HEK293T (cell line): ENCODE measurements at places on chromosomes 11 and 22.

GRCh38 chr11:128582496-128583366, 4.6 kb downstream of the ETS1 start:
- DNase-seq, result no peak

- no peak for DNase-seq
These were observed 181.9 kb downstream of the CTTN start for GRCh38 chr11:70580036-70580805.

- no peak for DNase-seq
These were observed 1071.4 kb downstream of the JRKL start for GRCh38 chr11:97461044-97461880.

DNA sequence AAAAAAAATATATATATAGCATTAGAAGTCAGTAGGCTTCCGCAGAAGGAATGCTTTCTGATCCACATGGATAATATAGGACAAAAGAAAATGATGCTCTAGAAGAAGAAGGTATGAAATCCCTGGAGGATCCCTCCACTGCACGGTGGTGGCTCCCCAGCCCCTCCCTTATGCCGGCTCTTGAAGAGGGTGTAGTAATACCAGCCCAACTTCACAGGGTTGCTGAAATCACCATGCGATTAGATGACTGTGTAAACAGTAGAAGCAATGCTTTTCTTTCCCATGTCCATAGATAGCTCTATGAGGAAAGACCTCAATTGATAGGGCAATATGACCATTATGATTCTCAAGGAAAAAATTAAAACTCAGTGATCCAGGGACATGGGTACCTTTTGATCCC, 3.2 kb upstream of the ETS1 start:
- DNase-seq, result no peak

GRCh38 chr11:123238297-123238696, 43.2 kb upstream of the CLMP start:
- DNase-seq, result no peak

DNA sequence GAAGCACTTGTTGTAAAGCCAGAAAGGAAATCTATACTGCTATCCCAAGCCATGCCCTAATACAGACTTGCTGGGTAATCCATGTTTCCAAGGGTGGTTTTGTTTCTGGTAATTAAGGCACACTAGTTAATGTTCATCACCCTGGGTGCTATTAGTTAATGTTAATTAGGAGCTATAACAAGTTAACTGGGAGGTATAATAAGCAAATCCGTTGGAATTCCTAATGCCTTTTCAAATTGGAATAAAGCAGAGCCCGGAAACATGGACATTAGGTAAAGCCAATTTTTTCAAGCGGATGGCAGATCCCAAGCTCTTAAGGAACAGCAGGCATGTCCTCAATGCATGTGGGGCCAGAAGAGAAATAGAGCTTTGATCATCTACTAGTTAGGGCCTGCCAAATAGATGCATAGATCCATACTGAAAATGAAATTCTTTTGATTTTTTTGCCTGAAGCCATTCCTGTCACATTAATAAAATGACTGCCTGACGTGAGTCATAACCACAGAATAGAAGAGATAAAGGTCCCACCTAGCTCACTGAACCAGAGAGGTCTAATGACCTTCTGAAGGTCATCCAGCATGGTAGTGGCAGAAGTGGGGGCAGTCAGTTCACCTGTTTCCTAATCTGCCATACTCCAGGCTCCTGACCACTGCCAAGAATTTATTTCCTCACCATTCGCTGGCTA, 28.5 kb upstream of the CCDC34 start:
- DNase-seq, result no peak

DNA sequence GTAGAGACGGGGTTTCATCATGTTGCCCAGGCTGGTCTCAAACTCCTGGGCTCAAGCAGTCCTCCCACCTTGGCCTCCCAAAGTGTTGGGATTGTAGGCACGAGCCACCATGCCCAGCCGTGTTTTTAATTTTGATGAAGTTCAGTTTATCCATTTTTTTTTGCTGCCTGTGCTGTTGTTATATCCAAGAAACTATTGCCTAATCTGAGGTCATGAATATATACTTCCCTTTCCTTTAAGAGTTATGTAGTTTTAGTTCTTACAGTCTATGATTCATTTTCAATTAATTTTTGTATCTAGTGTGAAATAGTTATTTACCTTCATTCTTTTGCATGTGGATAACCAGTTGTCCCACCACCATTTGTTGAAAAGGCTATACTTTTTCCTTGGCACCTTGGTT, 50.3 kb upstream of the SORL1-AS1 start:
- DNase-seq, result no peak

DNA sequence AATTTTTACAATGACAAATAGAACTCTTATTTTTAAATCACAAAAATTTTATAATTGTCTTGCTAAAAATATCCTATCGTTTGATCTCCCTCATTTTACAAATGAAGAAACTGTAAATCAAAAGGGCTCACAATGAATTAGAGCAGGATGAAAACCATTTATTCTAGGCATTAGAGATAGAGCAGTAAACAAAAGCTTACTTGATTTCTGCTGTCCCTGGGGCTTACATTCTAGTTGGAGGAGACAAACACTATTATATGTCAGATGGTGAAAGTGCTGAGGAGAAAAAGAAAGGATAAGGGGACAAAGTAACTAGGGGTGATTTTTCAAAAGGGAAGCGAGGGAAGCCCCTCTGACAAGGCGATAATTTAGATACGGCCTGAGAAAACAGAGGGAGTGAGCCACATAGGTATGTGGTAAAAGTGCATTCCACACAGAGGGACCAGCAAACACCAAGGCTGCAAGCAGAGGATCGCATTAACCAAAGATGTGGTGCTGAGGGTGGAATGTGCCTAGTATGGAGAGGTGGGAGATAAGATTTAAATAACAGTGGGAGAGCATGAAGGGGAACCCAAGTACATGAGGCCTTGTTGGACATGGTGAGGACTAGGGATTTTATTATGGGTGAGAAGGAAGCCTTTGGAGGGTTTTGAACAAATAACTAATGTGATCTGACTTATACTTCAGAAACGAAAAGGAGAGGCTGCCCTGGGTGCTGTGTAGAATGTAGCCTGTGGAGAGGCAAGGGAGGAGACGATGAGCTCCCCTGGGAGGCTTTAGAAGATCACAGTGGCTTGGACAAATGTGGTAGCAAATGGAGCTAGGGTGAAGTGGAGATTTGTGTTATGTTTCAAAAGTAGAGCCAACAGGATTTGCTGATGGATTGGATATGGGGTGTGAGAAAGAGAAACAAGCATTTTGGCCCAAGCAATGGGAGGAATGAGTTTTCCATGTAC, 62.1 kb downstream of the PDHX start:
- DNase-seq, result no peak

- DNase-seq, result no peak
These were observed 635.5 kb upstream of the CCDC90B start for GRCh38 chr11:83921447-83922192.

DNA sequence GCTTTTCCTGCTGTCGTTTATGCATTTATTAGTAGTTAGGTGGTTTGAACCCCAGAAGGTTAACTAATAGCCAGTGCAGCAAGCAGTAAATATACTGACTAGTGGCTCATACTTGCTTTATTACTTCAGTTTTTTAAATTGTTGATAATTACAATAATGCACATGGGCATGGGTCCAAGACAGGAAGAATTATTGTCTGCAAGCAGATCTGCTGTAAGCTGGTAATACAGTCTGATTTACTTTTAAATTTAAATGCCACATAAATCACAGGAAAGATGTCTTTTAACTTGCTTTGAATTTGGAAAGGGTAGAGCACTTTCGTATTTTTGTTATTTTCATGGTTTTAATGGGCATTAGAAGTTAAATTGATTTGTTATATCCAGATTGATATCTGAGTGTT, 27.1 kb downstream of the APLP2 start:
- DNase-seq, result no peak

DNA sequence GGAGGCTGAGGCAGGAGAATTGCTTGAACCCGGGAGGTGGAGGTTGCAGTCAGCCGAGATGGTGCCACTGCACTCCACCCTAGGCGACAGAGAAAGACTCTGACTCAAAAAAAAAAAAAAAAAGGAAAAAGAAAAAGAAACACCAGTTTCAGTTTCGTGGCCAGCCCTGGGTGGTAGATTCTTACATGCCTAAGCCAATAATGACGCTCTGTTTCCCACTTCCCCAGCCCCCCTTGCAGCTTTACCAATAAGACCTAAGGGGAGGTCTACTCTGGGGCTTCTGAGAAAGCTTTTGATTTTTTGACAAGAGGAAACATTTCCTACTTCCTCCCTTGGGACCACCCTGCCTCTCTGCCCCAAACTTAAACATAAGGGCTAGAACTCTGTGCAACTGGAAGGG, 30.0 kb upstream of the PTPRJ start:
- DNase-seq, result no peak

- no peak for DNase-seq
These were observed 1.6 kb downstream of the APLP2 start for GRCh38 chr11:130071211-130071712.

DNA sequence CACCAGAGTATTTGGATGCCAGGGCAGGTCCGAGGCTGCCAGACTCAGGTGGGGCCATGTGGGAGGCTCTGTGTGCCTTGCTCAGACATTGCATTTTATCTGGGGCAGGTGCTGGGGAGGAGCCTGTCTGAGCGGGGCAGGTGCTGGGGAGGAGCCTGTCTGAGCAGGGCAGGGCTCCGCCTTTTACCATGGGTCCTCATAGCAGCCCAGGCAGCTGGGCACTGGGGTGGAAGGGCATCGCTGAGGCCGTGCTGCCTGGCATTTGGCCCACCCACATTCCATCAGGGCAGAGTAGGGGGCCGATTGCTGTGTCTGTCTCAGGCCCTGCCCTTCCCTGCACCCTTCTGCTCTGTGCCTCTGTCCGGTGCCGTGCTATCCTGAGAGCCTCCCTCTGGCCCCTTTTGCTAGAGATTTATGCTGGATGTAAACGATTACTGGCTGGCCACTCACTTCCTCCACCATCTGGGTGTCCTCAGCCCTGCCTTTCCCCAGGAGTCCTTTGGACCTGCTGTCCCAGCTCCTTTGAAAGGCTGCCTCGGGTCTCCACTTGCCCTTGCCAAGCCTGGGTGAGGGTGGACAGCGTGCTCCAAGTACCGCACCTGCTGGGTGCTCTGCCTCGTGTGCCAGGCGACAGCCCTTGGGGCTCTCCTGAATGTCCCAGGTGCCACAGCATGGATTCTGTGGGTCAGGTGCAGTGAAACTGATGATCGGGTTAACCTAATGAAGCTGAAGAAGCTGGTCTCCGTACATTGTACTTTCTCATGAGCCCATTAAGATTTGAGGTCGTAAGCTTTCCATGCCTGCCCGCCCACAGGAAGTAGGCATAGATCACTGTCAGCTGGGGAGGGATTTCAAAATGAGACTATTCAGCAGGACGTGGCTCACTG, 281.6 kb downstream of the TBC1D22A start:
- no peak for DNase-seq

DNA sequence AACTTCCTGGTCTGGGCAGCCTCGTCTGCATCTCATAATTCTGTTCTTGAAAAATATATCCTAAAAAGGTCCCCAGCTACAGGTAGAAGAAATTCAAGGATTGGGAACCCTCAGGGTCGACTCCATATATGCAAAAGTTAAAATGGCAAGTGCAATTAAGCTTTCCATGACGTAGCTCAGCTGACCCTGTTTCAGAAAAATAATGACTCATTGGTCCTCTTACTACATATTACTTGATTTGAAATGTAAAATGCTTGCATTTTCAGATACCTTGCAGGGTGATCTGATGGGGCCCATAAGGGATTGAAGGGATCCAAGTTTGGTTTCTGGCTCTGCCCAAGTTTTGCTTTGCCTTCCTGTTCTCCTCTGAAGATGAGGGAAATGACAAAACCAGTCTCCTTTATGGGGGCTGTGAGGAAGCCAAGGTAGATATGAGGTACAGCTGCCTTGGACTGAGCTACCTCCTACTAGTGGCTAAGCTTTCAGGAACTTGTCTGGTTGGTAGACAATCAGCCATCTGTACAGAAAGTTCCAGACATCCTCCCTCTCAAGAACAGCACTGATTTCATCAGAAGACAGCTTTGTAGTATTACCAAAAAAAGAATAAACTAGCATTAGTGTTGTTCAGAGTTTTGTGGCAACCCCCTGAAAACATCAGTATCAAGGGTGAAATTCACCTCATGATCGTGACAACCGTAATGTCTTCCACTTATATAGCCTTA, 177.3 kb downstream of the DBX1 start:
- no peak for DNase-seq

- no peak for DNase-seq
These were observed 6.5 kb upstream of the HORMAD2 start for GRCh38 chr22:30073743-30074142.

DNA sequence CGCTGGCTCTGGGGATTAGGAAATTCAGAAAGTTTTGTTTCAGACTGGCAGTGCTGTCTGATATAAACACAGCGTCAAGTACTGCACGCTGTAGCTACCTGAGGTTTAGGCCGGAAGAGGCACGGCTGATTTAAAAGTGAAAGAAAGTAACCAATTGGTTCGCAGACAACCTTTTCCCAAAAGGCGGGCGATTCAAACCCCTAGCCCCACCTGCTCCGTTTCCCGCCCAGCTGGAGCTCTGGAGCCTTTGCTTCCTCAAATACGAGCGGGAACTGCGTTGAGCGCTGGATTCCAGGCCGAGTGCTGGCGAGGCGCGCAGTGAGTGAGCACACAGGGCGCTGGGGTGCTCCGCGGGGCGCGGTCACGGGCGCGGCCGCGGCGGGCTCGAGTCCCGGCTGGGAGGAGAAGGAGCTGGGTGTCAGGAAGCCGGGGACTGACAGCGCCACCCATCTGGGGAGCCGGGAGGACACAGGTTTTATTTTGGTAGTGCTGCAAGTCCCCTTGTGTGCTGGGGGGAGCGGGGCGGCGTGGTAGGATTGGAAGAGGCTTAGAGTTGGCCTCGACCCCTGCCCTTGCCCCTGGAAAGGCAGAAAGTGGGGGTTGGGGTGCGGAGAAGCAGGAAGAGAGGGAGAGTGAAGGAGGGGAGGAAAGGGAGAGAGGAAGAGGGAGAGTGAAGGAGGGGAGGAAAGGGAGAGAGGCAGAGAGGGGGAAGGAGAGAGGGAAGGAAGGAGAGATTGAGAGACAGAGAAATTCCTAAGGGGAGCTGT, 2.1 kb downstream of the FAM111A start:
- no peak for DNase-seq

DNA sequence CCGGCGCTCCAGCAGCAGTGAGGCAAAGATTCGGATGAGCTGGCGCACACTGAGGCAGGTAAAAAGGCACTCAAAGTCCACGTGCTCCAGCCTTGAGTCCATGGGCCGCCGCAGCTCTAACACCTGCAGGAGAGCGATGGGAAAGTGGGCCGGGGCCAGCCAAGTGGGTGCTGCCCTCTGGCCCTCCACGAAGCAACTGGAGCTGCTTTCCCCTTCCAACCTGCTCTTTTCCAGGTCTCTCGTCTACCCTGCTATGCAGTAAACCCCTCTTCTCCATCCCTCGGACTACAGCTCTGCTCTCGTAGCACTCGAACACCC, 20.0 kb downstream of the RPL27A start:
- no peak for DNase-seq

- DNase-seq, result peak; percentile 99
These were observed at the start of gene PACSIN2 for GRCh38 chr22:43014869-43015676. TSS of gene PACSIN2 (minus strand) at chr22:43015149. CDS start at chr22:42912080, 103,069 bp downstream.

GRCh38 chr11:90100431-90100830, 14.7 kb downstream of the UBTFL1 start:
- DNase-seq, result no peak
